ENCODE measurements at places on chromosomes 3 and 15.

DNA sequence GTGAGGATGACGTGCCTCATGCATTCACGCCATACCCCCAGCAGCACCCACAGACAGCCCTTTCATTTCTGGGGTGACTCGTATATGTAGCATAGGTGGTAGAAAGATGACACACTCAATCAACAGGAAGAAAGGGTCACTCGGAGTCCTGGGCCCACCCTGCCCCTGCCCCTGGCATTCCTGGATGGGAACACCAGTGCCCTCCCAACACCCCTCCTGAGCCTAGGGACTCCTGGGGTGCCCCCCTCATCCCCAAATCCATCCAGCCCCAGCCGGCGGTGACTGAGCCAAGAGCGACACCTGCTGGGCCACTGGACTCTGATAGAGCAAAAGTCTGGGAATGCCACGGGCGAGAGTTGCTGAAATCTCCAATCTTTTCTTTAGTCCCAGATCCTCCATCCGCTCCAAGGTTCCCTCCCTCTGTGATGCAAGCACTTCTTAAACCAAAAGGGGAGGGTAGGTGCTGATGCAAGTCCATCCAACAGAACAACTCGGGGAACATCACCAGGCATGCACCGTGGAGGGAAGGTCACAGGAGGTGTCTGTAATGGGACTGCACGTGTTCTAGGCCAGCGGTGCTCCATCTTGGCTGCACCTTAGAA is 31.1 kb downstream of the ACAN start:
- DNase-seq: no peak

GRCh38 chr3:67819447-67819846 is 165.0 kb upstream of the SUCLG2 start:
- no peak for DNase-seq

- no peak for DNase-seq
Measured at GRCh38 chr3:1007866-1008265, 85.0 kb upstream of the CNTN6 start.

- DNase-seq: no peak
Measured at GRCh38 chr3:62287392-62287927, 85.9 kb downstream of the FEZF2 start.

Data from T-helper 17 cell (primary cell).